ENCODE measurements at places on chromosomes 16 and 17. TPM values are rescaled to one million over a fixed set of nuclear protein-coding genes. Genes with fewer than 3 reads are reported as not detected.

NOG gene
- total RNA-seq = not detected

TNFRSF13B gene
- not detected for total RNA-seq

OR1F1 gene
- not detected for total RNA-seq

CDIP1 gene
- 18.2 TPM for total RNA-seq

RILP gene
- total RNA-seq = 11.3 TPM

BOLA2 gene
- 6.3 TPM for total RNA-seq

CBLN1 gene
- total RNA-seq = not detected

MSI2 gene
- 5.6 TPM for total RNA-seq

AGRP gene
- total RNA-seq = not detected

CHMP6 gene
- 24.2 TPM for total RNA-seq
